Stimulated activated CD8-positive, alpha-beta memory T cell treated with anti-CD3 and anti-CD28 coated beads, Interleukin-4, amount 100 ng/mL, for 4 hours (primary cell): ENCODE measurements at places on chromosomes 5 and 9.

GRCh38 chr5:78795757-78796156, 147.2 kb upstream of the LHFPL2 start:
- DNase-seq = no peak

DNA sequence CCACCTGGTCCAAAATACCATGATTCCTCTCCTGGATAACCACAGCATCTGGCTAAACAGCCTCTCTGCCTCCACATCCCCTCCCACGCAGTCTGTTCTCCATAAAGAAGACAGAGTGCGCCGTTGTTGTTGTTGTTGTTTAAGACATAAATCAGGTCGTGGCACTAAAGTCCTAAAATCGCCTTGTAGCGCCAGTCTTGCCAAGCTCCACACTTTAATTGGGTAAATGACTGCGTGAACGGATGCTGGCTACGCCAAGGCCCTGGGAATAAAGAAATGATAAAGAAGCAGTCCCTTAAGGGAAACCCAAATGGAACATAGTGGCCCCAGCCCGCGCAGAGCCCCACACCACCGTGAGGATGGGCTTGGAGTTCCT, 364 bp upstream of the SFXN1 start:
- no peak for DNase-seq

- no peak for DNase-seq
Observed at GRCh38 chr9:27784847-27785713, 211.8 kb upstream of the C9orf72 start.

GRCh38 chr9:20205821-20206220, 416.5 kb downstream of the MLLT3 start:
- no peak for DNase-seq

DNA sequence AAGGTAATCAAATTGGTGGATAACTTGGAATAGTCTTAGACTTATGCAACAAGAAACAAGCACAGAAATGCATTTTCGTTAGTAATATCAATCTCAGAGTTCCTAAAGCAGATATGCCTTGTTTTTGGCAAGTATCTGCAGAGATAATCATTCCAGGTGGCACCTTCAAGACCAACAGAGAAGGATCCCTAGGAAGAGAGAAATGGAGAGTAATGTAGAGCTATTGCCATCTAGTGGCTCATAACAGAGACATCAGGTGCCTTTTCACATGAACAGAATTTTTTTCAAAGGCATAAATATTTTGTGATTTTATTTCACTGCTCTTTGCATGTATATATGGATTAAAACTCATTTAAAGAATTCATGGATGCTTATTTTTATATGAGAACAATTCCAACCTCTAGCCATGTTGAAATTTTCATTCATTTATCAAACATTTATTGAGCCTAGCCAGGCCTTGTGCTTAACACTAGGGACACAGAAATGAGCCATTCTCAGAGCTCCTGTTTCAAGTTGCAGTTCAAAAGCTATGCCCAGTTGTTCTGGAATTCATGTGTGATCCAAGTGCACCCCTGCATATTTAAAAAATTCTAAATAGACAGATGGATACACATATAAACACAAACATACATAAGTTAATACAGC, 117.5 kb upstream of the OR13F1 start:
- DNase-seq = no peak

DNA sequence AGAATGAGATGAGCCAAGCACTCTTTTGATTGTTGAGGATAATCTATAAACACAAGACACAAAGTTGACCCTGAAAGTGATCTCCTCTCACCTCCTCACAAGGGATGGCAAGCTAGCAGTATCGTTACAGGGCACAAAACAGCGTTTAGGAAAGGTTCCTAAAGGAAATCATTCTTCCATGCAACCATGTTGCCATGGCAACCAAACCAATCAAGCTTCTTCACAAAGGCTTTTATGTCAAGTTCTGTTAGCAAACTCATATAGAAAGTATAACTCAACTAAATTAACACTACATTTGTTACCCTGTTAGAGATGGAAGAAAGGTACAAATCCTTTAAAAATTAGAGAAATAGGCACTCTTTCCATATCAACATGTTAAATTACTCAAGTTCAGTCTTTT, 1016.8 kb upstream of the DMAC1 start:
- DNase-seq = no peak
